ENCODE measurements at places on chromosomes 5 and 9.

DNA sequence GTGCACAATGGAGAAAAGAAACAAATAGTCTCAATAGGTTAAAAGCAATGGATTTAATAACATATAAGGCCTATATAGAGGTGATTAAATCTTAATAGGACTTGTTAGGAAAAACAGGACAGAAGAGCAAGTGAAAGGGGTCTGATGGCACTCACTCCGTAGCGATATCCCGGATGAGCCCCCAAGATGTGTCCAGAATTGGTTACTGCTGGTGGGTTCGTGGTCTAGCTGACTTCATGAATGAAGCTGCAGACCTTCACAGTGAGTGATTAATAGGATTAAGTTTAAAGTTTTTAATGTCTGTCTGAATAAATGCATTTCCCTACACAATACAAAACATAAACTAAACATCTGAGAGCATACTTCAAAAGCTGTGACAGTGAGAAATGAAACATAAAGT lies 110.4 kb upstream of the FAM174A start:
- DNase-seq: no peak

GRCh38 chr5:150895431-150896428 lies 9.1 kb downstream of the ZNF300 start:
- DNase-seq: no peak

- no peak for DNase-seq
Observed at GRCh38 chr5:159459951-159460538, 129.8 kb upstream of the IL12B start.

DNA sequence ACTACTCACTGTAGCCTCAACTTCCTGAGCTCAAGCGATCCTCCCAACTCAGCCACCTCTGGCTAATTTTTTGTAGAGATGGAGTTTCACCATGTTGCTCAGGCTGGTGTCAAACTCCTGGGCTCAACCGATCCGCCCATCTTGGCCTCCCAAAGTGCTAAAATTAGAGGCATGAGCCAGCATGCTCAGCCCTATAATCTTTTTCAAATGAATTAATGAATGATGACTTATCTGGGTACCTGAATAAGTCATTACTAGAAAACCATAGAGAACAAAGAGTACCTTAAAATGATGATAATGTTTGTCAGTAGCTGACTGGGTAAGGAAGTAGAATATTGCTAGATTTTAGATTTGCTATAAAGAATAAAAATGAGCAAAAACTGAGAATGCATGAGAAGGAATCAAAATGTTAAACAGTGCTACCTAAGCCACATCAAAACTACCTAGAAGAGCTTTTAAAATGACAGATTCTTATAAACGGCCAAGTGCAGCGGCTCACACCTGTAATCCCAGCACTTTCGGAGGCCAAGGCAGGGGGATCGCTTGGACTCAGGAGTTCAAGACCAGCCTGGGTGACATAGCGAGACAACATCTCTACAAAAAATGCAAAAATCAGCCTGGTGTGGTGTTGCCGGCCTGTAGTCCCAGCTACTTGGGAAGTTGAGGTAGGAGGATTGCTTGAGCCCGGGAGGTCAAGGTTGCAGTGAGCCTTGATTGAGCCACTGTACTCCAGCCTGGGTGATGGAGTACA lies 13.6 kb downstream of the FNBP1 start:
- no peak for DNase-seq

- no peak for DNase-seq
Observed at GRCh38 chr9:126915281-126915816, 767 bp downstream of the RALGPS1 start.

GRCh38 chr5:103211576-103212561 lies 46.7 kb upstream of the MACIR start:
- no peak for DNase-seq

DNA sequence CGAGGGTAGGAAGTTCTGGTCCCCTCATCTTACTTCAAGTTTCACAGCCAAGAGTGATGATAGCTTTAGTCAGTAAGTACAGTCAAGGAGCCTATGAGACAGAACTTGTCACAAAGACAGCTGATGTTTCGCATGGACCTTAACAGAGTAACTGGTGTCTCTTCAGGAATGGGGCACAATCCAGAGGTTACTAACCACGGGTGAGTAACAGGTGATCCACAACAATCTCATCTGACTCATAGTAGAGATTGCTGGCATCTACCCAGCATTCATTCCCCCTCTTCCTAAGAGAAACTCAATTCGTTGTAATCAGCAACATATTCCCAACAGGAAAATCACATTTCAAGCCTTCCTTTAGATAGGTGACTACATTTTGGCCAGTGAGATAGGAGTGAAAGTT lies 126.7 kb downstream of the SNX18 start:
- DNase-seq: no peak

- no peak for DNase-seq
Observed at GRCh38 chr9:121313458-121314152, 45.6 kb downstream of the GSN start.

- no peak for DNase-seq
Observed at GRCh38 chr5:58491216-58491892, at the start of gene GAPT. GAPT (plus strand) TSS chr5:58491435; CDS start chr5:58494537, 3,102 bp downstream.

DNA sequence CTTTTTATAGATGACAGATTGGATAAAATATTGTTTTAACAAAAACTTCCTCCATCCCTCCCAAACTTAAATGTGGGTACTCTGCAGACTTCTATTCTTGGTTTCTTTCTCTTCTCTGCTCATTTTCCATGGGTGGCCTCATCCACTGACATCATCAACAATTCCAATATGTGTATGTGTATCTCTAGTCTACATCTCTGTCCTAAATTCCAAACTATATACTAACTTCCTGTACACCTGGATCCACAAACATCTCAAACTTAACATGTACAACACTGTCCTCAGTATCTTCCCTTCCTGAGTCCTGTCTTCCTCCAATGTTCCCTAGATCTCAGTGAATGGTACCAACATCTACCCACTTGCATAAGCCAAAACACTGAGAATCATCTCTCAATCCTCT lies 28.5 kb upstream of the CDK5RAP2 start:
- no peak for DNase-seq

GRCh38 chr5:149700347-149700746 lies 29.8 kb upstream of the PPARGC1B start:
- no peak for DNase-seq

DNA sequence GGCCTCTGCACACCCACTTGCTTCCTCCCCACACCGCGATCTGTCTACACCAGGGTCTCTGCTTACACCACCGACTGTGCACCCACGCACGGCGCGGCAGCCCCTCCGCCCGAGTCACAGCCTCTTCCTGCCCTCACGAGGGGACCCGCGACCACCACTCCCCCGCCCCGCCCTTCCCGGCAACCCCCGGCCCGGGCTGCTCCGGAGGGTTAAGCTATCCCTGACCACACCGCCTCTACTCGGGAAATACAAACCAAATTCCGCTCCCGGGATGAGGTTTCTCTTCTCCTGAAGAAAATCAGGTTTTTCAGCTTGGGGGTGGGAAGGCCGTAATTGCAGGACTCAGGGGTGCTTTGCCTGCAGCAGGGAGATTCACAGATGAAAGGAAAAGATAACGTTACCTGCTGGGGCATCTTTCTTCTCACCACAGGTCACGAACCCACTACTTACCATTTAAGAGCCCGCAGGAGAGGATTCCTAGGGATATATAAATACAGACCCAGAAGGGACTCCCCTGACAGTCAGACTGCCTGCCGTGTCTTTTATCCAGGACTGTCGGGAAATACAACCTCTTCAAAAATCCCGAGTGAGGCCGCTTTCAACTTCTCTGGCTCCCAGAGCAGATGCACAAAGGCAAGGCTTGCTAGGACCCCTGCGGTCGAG lies 63.5 kb downstream of the ROR2 start:
- no peak for DNase-seq

- no peak for DNase-seq
Observed at GRCh38 chr5:135221187-135221473, 177.9 kb downstream of the MACROH2A1 start.

DNA sequence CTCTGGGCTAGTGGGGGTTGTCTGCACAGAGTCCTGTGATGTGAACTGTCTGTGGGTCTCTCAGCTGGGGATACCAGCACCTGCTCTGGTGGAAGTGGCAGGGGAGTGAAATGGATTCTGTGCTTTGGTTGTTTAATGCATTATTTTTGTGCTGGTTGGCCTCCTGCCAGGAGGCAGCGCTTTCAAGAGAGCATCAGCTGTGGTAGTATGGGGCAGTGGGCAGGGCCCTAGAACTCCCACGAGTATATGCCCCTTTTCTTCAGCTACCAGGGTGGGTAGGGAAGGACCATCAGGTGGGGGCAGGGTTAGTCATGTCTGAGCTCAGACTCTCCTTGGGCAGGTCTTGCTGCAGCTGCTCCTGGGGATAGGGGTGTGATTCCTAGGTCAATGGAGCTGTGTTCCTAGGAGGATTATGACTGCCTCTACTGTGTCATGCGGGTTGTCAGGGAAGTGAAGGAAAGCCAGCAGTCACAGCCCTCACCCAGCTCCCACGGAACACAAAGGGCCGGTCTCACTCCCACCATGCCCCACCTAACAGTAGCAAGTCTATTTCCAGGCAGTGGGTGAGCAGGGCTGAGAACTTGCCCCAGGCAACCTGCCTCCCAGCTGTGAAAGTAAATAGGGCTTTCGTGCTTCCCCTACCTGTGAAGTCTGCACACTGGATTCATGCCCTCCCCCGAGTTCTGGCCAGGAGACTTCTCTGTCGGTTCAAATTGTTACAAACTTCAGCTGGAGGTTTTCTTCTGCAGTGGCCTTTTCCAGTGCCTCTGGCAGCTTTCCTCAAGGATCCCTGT lies 25.7 kb upstream of the FAM81B start:
- DNase-seq: no peak

- no peak for DNase-seq
Observed at GRCh38 chr5:107224272-107224671, 446.5 kb downstream of the EFNA5 start.

- DNase-seq: no peak
Observed at GRCh38 chr5:159650803-159651202, 265.5 kb upstream of the ADRA1B start.

DNA sequence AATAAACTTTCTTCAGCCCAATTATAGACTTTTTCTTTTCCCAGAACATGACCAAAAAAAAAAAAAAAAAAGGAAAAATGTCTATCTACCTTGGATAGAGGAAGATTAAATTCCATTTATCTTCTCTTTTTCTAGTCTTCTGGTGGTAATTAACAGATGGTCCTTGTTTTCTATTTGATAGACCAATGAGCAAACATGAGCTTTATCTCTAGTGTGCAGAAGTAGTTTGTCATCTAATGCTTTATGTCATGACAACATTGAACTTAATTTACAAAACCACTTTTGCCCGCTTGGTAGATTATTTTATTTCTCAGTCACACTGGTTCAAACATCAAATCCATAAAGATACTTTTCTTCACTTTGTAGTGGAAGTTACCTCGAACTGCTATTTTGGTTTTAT lies 69.5 kb upstream of the ELL2 start:
- no peak for DNase-seq

DNA sequence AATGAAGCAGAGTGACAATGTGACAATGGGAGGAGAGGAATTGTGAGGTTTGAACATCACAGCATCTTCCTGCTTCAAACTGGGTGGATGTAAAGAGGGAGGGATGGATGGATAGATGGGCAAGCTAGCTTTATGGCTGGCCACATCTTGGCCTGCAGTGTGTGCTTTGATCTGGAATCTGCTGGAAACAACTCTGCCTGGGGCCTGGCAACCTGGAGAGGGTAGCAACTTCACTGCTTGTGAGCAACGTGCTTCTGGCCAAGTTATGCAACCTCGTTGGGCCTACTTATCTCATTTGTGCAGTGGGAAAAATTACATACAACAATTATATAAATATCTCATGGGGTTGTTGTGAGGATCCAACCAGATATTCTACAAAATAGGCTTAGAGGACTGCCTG lies 5.3 kb downstream of the IL9 start:
- DNase-seq: no peak

- no peak for DNase-seq
Observed at GRCh38 chr9:117682955-117683710, 21.1 kb upstream of the TLR4 start.

- DNase-seq: no peak
Observed at GRCh38 chr9:100515578-100516494, 42.9 kb downstream of the TMEFF1 start.

GRCh38 chr5:43017428-43017815 lies 22.7 kb downstream of the ANXA2R start:
- no peak for DNase-seq

DNA sequence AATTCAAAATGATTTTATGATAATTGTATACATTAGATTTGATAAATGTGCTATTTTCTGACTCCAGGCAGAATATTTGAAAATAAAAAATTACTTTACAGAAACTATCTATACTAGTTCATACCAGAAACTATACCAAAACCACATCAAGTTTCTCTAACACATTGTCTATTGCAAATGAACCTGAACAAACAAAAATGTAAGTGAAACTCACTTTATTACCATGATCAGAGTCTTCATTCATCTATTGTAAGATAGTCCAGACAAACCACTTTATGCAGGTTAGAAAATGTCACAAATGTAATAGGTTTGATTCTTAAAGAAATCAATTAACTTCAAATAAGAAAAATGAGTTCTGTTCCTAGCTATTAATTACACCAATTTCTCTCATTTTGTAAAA lies 99.4 kb downstream of the OXCT1 start:
- no peak for DNase-seq

DNA sequence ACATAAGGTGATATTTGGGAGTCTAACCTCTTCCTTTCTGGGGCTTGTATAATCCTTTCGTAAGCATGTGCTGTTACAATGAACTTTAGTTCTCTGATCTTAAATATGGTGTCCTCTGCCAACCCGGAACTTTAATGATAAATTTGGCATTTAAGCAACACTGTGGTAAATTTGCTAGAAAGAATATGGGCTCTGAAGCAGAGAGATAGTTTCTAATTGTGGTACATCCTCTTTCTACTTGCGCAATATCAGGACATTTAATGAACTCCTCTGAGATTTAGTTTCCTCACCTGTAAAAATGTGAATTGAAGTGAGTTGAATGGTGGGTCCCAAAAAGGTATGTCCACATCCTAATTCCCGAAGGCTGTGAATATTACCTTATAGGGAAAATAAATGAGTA lies 364.7 kb downstream of the CAAP1 start:
- DNase-seq: no peak
